ENCODE measurements at places on chromosomes 1 and 21. TPM values are rescaled to one million over a fixed set of nuclear protein-coding genes. Genes with fewer than 3 reads are reported as not detected.

DNA sequence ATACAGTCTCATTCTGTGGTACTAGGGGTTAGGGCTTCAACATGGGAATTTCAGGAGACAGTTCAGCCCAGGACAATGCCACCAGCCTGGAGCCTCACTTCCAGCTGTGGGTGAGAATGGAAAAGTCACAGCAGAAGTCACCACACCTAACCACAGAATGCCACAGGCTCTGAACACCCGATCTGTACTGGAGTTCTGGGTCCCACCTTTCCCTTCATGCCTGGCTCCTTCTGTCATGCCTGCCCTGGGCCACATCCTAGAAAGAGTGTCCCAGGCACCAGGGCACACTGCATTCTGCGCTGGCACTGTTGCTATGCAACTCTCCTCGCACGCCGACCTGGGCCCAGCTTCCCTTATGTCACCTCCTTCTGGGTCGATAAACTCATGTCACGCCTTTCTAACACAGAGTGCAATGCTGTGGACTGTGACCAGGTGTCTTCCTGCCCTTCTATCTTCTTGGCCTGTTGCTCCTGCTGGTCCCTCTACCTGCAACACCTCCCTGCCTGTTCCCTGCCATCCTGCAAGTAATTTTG lies 21.2 kb downstream of the RCSD1 start:
- DNase-seq = no peak

- DNase-seq = no peak
Observed at GRCh38 chr1:221457685-221458446, 284.0 kb downstream of the DUSP10 start.

DNA sequence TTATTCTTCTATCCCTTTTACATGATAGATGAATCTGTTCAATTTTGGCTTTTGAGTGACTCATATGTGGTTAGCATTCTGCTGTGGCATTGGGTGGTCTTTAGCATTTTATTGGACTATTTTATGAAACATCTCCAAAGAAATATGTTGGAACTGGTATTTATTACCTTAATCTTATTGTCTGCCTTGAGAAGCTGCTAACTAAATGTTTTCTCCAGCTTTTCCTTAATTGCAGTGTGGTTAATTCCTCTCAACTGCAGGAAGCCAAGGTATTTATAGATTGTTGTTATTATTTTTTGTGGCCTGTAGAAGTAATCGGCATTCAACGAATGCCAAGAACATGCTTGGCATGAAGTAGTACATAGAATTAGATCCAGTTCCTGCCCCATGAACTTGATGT lies 64.1 kb downstream of the NOS1AP start:
- DNase-seq = no peak

DNA sequence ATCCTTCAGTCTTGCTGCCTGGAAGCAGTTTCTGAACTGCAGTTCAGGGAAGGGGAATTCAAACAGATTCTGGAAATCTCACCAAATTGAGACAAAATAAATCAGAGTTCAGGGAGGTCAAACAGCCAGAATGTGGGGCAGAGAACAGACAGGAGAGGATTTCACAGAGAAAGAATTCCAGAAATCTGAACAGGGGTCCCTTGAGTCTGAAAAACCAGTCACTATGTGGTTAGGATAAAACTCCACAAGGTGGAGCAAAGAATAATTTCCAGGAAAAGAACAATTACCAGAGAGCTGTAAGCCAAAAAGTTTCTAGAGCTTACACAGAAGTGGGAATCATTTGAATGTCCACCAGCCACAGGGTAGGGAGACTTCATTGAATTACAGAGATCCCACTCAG lies 84.7 kb downstream of the URB2 start:
- no peak for DNase-seq

DNA sequence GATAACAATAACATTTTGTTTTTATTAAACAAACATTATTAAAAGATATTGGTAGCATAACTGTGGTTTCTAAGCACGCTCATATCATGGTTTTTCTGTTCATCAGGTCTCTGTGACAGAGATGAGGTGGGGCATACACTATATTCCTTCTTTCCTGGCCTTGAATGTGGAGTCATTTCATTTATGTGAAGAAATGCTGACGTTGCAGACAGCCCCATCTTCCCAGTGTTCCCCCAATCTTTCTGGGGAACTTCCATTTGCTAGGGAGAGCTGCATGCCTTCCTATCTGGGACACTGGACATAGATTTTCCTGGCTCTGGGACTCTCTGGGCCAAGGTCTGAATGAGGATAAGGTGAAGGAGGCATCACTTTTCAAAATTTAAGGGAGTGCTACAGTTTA lies 30.4 kb downstream of the PIGM start:
- no peak for DNase-seq

GRCh38 chr1:214425716-214426425 lies 125.5 kb downstream of the PTPN14 start:
- no peak for DNase-seq

DNA sequence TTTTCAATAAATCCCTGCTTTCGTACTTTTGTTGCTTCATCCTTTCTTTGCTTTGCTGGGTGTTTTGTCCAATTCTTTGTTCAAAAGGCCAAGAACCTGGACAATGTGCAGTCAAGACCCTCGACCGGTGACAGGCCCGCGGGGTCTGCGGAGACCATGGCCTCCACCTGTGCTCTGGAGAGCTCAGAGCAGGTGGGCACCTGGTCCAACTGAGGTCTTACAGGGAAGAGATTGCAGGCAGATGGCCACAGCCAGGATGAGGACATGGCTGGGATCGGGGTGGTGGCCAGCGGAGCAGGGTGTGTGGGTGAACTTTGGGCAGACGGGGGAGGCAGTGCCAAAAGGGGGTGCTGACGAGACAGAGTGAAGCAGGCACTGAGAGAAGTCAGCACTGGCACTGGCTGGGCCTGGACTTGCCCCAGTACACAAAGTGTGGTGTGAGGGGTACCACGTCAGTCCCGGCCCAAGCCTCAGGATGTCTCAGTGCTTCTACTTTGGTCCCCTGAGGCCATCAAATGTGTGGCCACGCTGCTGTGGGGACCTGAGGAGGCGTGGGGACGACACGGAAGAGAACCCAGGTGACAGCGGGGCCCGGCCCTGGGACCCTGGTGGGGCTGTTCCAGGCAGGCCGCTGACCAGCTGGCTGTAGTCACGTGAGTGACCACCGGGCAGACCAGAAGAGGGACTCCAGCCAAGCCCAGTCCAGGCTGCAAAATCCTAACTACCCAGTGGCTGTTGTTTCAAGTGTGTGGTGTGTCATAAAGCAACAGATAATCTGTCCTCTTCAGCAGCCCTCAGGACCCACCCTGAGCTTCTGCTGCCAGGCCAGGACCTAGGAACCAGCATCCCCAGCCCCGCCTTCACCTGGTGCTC lies 10.4 kb upstream of the CCDC27 start:
- no peak for DNase-seq

GRCh38 chr1:211524521-211524920 lies 32.6 kb upstream of the RD3 start:
- DNase-seq = no peak

DNA sequence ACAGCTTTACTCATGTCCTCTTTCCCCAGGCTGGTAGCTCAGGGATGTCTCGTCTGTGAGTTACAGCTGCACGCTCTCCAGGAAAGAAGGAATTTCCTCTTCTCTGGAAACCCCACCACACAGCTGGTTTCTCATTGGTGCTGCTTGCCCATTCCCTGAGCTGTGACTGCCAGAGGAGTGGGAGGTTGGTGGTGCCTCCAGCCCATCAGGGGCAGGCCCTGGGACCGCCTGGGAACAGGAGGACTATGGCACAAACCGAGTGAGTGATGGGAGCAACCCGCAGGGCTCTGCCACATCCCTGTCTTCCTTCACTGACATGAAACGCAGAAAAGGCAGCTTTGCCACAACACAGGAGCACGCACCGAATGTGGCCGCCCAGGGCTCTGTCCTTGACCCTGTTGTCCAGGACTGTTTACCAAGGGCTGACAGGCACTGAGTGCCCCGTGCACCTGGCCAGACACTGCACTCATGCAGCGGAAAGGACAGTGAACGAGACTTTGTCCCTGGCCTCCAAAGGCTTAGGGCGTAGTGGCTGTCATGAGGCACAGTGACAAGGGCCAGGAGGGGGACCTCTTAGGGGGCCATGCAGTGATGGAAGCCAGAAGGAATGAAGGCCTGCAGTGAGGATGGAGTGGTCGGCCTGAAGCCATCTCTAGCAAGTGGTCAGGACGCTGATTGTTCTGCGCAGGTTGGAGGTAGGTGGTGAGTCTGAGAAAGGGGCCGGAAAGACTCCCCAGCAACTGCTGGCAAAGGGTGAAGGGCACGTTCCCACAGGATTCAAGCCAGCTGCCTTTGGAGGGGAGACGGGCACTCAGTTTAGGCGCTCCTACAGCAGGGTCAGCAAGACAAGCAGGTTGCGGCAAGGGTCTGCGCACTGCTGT lies 1.7 kb upstream of the CCNL2 start:
- DNase-seq = no peak

- DNase-seq = no peak
Observed at GRCh38 chr1:75198761-75199160, 64.6 kb downstream of the LHX8 start.

Gene KCNK2
- 5.0 TPM for total RNA-seq

Gene ITGB2
- total RNA-seq = 0.89 TPM

Gene SLC6A17
- total RNA-seq = 0.14 TPM

Measured in neural crest cell (in vitro differentiated cells).